ENCODE measurements at places on chromosomes 2 and 18.

- no peak for DNase-seq
Observed at GRCh38 chr2:78132391-78133370, 610.5 kb upstream of the LRRTM4 start.

- no peak for DNase-seq
Observed at GRCh38 chr2:175476948-175477347, 295.4 kb upstream of the ATP5MC3 start.

GRCh38 chr2:38598991-38599295 is 3.8 kb downstream of the HNRNPLL start:
- no peak for DNase-seq

DNA sequence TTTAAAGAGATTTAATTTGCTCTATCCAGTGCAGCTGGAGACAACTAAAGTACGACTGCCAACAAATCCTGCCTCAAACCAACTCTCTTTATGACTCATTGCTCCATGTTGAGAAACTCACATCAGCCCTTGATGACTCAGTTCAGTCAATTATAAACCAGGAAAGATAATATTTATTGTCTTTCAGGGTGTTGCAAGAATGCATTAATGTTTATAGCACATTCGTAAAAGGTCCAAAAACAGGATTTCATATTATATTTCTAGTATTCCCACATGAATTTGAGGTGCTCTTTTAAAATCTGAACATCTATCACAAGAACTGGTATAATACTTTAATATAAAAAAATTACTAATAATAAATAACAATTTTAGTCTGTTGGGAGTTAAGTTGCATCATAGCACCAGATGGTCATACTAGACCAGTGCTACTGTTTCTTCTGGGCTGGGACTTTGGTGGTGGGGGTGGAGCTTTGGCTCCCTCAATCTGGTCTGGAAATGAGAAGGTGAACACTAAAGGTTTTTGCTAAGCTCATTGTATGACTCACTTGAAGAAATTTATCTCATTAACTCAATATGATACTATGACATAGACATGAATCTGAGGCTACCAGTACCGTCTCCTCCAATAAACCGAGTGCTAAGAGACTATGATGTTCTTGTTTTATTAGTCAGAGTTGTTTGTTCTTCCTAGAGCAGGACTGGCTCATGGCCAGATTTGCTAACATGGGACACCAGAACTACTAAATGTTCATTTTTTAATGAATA is 26.6 kb upstream of the MAP3K20 start:
- DNase-seq: no peak

GRCh38 chr2:2762166-2762908 is 431.3 kb upstream of the MYT1L start:
- DNase-seq: no peak

DNA sequence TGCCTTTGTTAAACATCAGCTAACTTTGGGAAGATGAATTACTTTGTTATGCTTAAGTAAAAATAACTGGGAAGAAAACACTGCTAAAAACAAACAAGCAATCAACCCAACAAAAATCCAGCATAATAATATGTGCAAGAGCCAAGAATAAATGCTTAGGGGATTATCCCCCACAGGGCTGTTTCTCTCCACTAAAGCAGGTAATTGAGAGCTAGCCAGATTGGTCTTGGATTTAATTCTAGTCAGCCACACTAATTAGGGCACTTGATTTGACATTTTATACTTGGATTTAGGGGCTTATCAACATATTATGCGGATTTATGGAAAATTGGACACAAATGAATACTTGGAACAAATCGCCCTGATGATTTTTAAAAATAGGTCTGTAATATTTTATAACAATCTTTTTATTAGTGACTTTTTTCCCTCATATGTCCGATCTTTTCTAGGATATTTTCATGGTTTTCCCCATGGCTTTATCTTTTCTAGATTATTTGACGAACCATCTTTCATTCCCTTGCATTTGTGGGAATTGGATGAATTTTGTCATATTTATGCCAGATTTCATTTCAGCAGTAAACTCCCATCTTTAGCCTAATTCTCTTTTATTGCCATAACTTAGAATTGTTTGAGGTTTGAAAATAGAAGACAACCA is 199.1 kb upstream of the NXPH2 start:
- no peak for DNase-seq

DNA sequence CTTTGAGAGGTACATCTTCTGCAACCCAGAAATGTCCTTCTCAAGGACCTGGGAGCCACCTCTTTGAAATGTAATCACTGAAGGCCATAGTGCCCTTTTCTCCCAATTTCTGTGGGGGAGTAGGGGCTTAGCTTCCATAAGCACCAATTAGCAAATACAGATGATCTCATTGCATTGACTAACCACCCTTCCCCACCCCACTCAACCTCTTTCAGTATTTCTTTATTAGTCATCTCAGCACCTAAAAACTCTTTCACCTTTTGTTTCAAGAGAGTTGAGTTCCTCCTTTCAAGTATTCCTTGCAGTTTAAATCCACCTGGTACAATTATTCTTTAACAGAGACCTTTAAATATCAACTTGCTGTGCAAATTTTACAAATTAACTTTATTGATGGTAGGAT is 1011.8 kb upstream of the CDH2 start:
- no peak for DNase-seq

DNA sequence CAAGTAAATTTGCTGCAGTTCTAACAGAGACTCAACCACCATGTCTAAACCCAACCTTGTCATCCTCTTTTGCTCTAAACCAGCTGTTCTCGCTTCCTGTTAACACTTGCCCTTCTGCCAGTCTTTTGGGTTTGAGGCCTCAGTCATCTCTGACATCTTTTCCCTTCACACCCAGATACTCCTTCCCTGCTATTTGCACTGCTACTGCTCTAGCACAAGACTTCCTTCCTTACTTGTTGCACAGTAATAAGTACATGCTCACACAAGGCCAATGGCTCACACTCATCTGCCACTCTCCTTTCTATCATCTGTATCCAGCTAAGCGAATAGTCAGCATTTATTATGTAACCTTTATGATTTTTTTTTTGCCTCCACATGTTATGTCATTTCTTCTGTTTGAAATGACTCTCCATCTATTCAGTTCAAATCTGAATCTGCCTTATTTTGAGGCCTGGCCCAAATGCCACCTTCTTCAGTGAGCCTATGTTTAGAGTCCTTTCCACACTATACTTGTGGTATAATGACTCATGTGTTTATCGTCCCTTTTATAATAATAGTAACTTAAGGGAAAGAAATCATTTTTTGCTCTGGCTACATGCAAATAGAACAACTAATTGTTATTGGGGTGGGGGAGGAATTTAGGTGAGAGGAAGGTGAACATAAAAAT is 22.5 kb upstream of the CDKL4 start:
- peak; percentile 68 for DNase-seq

GRCh38 chr18:36025025-36025424 is 42.3 kb downstream of the RPRD1A start:
- no peak for DNase-seq

DNA sequence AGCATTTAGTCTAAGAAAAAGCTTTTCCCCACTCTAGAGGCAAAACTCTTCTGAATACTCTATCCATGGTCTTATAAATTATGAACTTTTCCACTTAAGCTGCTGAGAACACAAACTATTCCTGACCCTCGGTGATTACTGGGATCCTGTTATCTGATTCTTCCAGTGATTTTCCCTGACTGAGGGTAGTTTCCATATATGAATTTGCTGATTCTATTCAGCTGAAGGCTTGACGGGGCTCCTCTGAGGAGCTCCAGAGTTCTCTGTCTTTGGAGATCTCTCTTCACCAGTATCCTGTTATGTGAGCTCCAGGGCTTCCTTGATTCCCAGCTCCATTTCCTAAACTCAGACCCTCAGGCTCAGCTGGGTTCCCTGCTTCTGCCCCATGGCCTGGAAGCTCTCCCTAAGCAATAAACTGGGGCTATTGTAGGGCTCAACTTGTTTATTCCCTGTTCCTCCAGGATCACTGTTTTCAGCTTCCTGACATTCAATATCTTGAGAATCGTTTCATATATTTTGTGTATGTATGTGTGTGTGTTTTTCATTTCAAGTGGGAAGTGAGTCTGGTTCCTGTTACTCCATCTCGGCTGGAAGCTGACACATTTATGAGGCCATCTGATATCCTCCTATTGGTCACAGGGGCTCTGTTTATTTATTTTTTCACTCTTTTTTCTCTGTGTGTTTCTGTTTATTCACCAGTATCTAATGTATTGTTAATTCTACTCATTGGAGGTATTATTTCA is 78.2 kb downstream of the ARHGAP28 start:
- DNase-seq: no peak

DNA sequence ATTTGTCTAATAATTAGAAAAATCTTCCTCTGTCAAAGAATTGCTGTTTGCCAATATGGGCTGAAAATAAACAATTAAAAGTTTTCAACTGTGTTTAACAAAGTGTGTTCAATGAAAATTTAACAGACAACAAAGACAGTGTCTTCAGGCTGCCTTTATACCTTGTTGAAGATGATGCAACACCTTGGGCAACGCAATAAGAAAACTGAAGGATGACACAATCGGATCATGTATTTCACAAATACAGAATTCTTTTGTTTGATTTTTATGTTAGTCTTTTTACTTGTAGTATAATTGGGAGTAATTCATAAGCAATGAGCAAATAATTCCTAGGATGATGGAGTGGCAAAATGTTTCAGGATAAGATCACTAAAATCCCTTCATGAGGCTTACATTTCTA is 27.8 kb downstream of the CHN1 start:
- DNase-seq: no peak

- DNase-seq: no peak
Observed at GRCh38 chr2:164812378-164812777, 29.2 kb downstream of the COBLL1 start.

- DNase-seq: no peak
Observed at GRCh38 chr2:112876971-112877361, 34.0 kb upstream of the IL37 start.

- no peak for DNase-seq
Observed at GRCh38 chr2:181198183-181198864, 217.9 kb downstream of the UBE2E3 start.

- no peak for DNase-seq
Observed at GRCh38 chr2:226474131-226474530, 325.5 kb downstream of the IRS1 start.

DNA sequence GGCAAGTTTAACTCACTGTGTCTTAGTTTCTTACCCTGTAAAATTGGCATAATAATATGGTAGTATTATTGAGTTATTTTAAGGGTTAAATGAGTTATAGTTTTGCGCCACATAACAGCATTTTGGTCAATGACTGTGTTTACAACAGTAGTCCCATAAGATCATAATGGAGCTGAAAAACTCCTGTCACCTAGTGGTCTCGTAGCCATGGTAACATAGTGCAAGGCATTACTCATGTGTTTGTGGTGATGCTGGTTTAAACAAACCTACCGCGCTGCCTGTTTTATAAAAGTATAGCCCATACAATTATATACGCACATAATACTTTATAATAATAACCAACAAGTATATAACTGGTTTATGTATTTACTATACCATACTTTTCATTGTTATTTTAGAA is 15.8 kb downstream of the UNC80 start:
- DNase-seq: no peak

- DNase-seq: no peak
Observed at GRCh38 chr2:128448331-128449225, 129.9 kb upstream of the HS6ST1 start.

GRCh38 chr2:15934291-15934945 is 5.9 kb upstream of the MYCN start:
- no peak for DNase-seq

DNA sequence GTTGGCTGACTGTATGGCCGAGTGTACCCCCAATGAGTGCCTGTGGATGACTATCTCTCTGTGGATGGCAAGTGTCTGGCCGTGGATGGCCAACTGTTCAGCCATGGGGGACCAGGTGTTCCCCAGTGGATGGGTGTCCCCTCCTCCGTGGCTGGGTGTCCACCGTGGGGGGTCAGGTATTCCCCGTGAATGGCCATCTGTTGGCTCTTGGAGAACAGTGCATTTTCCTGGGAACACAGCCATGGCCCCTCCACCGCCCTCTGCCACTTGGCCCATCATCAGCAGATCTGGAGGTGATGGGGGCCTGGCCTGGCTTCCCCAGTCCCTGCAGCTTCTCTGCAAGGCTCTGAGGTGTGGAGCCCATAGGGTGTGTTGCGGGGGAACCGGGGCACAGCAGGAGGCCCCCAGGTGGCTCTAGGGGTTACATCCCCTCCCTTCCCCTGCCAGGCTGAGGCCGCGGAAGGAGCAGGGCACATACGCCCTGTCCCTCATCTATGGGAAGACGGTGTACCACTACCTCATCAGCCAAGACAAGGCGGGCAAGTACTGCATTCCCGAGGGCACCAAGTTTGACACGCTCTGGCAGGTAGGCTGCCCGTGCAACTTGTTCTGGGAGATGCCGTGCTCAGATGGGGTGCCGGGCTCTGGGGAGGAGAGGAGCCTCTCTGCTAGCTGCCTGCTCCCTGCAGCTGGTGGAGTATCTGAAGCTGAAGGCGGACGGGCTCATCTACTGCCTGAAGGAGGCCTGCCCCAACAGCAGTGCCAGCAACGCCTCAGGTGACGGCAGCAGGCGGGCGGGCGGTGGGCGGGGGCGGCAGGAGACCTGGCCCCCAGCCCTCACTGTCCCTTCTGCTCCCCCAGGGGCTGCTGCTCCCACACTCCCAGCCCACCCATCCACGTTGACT is 19.3 kb downstream of the ZAP70 start:
- no peak for DNase-seq

DNA sequence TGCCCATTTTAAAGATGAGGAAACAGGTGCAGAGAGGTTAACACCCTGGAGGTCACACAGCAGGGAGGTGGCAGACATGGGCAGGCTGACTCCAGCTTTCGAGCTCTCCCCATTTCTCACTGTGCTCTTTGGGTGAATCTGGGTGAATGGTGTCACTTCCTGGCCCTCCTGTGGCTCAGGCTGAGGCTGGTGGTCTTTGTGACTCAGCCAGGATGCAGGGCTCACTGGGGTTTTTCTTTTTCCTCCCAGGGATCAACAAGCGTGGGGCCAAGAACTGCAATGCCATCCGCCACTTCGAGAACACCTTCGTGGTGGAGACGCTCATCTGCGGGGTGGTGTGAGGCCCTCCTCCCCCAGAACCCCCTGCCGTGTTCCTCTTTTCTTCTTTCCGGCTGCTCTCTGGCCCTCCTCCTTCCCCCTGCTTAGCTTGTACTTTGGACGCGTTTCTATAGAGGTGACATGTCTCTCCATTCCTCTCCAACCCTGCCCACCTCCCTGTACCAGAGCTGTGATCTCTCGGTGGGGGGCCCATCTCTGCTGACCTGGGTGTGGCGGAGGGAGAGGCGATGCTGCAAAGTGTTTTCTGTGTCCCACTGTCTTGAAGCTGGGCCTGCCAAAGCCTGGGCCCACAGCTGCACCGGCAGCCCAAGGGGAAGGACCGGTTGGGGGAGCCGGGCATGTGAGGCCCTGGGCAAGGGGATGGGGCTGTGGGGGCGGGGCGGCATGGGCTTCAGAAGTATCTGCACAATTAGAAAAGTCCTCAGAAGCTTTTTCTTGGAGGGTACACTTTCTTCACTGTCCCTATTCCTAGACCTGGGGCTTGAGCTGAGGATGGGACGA is 13.2 kb downstream of the ITM2C start:
- peak; percentile 50 for DNase-seq

DNA sequence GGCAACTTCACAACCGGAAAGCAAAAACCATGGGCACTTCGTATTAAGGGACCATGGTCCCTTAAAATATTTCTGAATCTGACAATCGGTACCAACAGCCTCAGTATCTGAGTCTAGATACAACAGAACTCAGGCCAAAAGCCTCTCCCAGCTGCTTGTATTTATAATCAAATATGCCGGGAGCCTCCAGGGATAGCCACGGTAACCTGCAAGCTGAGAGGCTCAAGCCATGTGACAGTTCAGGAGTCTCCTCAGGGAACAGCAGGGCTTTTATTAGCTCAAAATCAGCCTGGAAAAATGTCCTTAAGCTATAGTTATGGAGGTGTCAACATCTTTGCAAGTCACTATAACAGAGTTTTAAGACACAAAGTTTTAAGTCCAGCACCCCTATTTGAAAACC is 352.8 kb upstream of the GYPC start:
- DNase-seq: no peak
